ENCODE measurements at places on chromosomes 4 and X.

GRCh38 chrX:30489323-30489722, 88.2 kb downstream of the TASL start:
- no peak for DNase-seq

- no peak for DNase-seq
These were observed 68.9 kb downstream of the ENOX2 start for GRCh38 chrX:130834149-130834548.

DNA sequence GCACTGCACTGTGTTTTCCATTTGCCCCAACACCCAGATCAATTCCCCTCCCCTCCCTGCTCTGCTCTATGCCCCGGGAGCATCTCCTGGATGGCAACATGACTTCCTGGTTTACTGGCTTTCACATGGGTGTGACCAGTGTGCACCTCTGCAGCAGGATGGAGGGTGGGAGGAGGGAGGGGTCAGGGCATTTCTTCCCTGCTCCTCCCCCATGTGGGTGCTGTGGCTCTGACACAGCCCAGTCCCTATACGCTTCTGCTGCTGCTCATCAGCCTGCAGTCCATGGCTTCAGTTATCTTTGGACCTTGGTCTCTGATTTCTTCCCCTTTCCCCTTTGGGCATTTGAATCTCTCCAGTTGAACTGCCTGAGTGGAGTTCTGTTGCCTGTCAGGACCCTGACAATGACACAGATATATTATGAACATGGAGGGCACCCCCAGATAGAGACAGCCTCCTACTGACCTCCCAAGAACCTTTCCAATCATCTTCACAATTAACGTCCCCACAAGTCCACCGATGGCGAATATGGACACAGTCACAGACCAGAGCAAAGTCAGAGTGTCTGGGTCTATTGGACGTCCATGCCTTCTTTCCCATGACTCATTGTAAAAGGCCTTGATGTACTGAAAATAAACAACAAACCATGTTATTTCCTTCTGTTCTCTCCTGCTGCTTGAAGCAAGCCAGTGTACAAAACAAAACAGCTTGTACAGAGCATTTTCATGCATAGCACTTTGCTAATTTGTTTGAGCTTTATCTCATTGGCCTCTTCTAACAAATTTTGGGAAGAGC, 24.8 kb downstream of the SLC2A9 start:
- no peak for DNase-seq

DNA sequence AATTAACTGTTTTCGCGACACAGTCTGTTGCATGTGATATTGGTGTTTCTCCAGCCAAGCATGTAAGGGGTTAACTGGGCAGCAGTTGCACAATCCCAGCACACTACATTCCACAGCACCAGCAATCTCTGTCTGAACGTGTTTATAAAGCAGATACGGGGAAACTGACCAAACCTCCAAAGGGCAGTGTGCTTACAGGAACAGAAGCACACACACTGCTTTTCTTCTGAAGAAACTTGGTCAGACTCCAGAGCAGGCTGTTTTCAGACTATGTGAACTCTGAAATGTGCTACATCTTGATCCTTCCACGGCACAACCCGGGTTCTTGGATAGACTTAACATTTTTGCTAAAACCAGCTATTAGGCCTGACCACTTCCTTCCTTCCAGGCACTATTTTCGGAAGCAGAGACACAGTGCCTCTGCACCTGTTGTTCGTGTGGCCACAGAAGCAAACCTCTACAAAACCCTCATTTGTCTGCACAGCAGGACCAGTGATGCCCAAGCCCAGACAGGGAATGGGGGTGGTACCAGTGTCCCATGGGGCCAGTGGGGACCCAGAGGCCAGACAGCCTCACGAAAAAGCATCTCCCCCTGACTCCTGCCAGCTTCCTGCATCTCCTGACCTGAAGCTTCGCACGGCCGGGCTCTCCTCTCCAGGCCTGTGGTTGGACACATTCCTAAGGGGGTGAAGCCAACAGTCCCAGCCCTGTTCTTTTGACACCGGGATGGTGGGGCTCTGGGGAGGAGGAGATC, 90.1 kb downstream of the IRF2 start:
- no peak for DNase-seq

GRCh38 chr4:169275180-169275579, 4.4 kb upstream of the SH3RF1 start:
- DNase-seq, result no peak

DNA sequence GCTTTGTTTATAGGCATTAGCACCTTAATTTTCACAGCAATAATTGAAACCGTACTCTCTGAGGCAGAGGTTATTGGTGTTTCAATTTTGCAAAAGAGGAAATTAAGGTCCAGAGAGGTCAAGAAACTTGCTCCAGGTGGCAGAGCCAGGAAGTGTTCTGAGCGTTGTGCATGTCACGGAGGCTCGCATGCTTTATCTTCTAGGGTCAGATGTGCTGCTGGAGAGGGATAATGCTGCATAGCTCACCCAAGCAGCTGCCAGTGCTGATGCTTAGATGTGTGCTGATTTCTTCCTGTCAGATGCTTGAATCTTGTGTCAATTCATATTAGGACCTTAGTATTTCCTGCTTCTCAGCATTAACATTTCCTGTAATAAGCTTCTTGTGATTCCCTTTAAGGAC, 13.0 kb upstream of the FGF5 start:
- no peak for DNase-seq

GRCh38 chr4:179110356-179110755, 1668.1 kb upstream of the AGA start:
- no peak for DNase-seq

DNA sequence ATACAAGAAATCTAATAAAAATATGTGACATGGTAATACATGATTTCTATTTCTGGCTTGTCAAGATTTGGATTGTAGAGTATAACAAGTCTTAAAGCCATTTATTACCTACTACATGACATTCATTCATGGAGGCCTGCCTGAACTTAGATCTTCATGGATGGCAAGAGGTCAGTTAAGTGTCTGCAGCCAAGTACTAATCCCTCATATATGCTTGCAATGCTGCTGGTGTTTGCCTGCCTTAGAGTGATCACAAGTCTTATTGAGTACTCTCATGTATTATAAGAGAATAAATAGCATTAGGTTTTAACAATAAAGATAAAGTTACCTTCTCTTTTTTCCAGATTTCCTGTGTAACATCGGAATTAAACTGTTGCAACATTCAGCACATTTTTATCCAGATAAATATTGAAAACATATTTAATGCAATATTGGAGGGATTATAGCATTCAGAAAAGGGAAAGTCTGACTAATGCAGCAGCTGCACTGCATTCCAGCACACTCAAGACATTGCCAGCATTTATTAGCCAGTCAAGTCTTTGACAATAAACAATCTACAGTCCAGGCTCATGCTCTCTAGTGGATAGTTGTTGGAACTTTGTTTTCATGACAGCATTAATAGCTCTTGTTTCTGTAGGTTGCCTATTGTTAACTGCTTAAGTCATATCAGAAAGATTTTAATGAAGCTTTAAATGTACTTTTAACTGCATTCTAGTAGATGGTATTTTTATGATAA, 737.1 kb downstream of the FAT4 start:
- DNase-seq, result no peak

DNA sequence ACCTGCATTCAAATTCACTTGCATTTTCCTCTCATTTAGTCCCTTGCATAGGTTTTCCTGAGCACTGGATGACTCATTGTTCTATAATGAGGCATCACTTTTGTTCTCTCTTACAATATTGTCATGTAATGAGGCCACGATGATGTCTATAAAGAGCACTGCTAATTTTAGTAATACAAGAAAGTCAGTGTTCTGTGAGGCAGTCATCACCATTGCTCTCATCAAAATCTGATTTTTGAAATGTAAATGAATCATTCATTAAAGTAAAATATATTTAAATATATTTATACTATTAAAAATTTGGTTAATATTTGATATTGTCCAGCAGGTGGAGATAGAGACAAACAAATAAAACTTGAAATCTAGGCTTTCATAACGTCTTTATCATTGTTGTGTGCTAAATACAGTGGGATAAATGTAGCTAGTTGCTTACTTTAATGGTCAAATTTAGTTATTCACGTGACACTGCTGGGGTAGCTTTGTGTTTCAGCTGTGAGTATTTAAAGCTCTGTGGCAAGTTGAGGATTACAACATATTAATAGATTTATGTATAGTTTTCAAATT, 15.4 kb downstream of the HMGB2 start:
- no peak for DNase-seq

- DNase-seq, result no peak
These were observed 25.1 kb downstream of the NIPAL1 start for GRCh38 chr4:48041535-48042137.

- DNase-seq, result no peak
These were observed at the start of gene RAB41 for GRCh38 chrX:70281951-70282350. Gene RAB41 (plus strand): TSS chrX:70282172. CDS start chrX:70282218, 46 bp downstream.

GRCh38 chrX:150868625-150869024, 29.8 kb downstream of the CD99L2 start:
- DNase-seq, result no peak

- DNase-seq, result no peak
These were observed 470.5 kb downstream of the BCOR start for GRCh38 chrX:39627257-39627656.

DNA sequence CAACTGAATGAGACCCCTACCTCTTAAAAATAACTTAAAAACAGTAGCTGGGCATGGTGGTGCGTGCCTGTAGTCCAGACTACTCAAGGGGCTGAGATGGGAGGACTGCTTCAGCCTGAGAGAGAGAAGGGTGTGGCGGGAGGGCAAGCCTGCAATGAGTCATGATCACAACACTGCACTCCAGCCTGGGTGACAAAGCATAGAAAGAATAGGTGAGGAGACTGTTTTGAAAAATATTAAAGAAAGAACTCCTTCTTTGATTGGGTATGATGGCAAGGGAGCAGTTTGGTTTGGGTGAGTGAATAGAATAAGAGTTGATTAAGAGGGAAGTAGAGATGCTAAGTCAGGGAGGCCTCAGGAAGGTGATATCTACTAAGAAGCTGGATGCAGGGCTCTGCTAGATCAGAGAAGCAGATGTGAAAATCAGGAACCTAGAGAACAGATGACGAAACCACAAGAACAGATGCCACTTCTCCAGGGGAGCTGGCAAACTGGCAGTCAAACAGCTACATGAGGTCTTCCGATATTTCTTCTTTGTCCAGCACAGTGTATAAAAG, 318.6 kb downstream of the OPHN1 start:
- DNase-seq, result no peak

DNA sequence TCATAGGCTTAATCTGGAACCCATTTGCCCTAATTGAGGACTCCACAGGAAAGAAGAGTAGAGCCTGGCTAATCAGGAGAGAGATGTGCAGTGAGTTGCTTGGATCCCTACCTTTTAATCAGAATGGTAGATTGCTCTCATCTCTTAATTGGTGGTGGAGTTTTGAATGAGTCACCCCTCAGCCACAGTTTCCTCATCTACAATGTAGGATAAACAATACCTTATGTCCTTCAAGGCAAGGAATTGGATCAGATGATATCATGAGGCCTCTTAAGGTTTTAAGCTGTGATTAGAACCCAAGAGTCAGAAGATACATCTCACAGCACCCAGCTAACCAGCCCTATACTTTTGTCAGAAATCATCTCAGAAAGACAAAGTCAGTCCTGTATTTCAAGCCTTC, 39.1 kb downstream of the PDGFRA start:
- no peak for DNase-seq

- DNase-seq, result no peak
These were observed 170.9 kb upstream of the CASK start for GRCh38 chrX:42094218-42094617.

DNA sequence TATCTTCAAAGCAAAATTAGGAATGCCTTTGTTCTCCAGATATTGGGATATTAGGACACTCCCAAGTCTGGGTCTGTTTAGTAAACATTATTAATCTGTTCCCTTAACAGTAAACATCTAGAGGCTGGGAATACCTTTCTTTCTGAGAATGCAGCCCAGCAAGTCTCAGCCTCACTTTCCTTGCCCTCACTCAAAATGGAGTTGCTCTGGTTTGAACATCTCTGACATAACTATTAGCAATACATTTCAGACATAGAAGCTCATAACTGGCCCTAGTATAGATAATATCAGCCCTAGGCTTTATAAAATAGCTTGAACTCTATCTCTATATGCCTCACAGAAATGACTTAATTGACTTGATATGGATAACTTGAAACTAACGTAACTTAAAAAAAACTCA, 299.8 kb downstream of the SPATA18 start:
- no peak for DNase-seq

- DNase-seq, result no peak
These were observed 37.3 kb downstream of the SEC24D start for GRCh38 chr4:118798658-118799057.

DNA sequence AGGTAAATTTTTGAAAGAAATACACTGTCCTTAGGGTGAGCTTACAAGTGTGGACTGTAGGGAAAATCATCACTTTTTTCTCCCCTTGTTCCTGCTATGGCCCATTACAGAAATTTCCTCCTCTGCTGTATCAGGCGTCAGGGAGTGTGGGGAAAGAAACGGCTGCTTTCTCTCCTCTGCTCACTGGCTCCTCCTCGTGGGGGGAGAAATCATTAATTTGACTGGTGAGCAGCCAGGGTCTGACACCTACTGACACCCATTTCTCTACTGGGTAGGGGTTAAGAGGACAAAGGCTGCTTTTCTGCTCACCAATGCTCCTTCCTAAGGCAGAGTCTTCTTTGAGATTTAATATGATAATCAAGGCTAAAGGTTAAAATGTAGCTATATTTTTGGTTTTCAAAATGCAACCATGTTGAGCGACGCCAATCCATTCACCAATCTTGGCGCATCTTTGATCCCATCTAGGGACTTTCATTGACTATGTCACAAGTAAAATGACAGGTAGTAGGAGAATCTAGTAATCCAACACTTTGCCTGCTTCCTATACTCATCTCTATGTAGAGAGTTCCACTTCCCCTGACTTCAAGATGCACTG, 25.1 kb downstream of the SETD7 start:
- peak; percentile 44 for DNase-seq

- no peak for DNase-seq
These were observed 7.5 kb upstream of the FGA start for GRCh38 chr4:154597798-154598774.

DNA sequence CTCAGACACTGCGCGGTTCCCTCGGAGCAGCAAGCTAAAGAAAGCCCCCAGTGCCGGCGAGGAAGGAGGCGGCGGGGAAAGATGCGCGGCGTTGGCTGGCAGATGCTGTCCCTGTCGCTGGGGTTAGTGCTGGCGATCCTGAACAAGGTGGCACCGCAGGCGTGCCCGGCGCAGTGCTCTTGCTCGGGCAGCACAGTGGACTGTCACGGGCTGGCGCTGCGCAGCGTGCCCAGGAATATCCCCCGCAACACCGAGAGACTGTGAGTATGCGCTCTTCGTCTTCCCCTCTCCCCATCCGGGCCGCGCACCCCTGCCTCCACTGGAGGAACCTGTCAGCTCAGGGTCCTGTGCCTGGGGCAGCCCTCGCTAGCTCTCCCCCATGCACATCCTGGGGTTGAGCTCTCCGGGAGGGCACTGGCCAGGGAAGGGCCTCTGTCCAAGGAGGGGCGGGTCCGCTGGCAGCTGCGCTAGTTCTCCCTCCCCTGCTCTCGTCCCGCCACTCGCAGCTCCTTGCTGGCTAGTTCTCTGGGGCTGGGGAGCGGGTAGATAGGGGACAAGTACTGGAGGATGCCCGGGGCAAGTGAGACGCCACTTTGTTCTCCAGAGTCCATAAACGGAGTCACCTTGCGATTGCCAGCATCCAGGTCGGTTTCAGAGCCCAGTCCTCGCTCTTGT, 2.2 kb downstream of the SLIT2 start:
- DNase-seq, result no peak

GRCh38 chr4:95048296-95048695, 290.5 kb downstream of the BMPR1B start:
- DNase-seq, result no peak
